ENCODE measurements at places on chromosomes 6 and 20.

DNA sequence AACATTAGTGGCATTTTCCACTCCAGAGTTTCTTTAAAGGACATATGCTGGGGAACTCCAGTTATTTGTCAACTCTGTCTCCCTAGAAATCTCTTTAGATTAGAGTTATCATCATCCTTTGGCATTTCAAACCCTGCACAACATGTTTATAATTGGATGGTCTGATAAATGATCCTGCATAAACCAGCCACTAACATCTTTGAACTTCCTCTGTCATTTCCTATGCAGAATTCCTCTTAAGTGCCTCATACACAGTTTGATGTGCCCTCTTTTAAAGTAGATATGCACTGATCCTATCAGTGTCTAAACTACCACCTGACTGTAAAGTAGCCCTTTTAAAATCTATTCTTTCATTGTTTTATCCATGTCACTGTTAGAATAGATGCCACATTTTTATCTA is 306.3 kb upstream of the IRAK1BP1 start:
- no peak for DNase-seq

- DNase-seq = no peak
These were observed 9.6 kb downstream of the BTNL2 start for GRCh38 chr6:32397252-32397920.

DNA sequence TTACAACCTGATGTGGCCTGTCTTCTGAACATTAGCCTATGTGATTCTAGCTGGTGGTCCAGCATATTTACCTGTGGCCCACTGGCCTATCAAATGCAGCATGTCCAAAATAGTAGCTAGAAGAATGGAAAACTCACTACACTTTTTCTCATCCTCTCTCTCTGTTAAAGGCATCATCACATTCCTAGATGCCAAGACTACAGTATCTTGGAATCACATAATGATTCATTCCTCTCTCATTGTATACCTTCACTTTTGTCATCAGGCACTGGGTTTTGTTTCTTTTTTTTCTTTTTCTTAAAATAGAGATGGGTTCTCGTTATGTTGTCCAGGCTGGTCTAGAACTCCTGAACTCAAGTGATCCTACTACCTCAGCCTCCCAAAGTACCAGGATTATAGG is 45.0 kb downstream of the FAM83B start:
- DNase-seq = no peak

- no peak for DNase-seq
These were observed 67.4 kb downstream of the ECT2L start for GRCh38 chr6:138863321-138863720.

DNA sequence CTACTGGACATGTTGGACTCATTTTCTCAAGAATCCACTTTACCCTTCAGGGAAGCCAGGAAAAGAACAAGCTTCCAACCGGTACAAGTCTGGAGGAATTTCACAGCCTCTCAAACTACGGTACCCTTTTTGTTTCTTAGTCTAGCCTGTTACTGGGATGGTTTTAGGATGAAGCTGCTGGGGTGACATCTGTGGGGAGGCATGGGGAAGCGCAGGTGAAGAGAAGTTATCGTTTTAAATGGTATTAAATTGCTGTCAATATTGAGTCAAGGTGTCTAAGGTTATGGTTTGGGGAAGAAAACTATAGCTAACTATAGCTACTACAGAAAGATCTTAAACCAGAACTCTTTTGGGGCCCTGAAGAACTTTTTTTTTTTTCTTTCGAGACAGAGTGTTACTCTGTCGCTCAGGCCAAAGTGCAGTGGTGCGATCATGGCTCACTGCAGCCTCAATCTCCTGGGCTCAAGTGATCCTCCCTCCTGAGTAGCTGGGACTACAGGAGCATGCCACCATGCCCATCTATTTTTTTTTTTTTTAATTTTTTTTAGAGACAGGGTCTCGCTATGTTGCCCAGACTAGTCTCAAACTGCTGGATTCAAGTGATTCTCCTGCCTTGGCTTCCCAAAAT is 128.7 kb downstream of the RIN2 start:
- DNase-seq = no peak

DNA sequence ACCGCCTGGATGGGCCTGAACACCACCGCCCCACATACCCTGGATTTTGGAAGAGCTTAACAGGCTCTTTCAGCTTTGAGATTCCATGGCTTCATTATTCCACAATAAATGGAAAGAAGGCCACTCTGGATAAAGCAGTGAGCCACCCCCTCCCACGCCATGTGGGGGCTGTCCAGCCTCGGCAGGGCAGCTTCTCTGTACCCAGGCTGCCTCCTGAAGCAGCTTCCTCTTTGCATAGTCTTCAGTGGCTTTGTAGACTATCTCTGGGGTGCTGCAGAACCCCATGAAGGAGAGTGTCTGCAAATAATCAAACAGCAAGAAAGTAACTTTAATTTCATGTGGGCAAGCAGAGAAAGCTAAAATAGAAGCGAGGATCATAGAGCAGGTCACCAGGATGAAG is 96.6 kb upstream of the NXT1 start:
- DNase-seq = no peak

- no peak for DNase-seq
These were observed 12.3 kb upstream of the PRIM2 start for GRCh38 chr6:57305107-57305506.

DNA sequence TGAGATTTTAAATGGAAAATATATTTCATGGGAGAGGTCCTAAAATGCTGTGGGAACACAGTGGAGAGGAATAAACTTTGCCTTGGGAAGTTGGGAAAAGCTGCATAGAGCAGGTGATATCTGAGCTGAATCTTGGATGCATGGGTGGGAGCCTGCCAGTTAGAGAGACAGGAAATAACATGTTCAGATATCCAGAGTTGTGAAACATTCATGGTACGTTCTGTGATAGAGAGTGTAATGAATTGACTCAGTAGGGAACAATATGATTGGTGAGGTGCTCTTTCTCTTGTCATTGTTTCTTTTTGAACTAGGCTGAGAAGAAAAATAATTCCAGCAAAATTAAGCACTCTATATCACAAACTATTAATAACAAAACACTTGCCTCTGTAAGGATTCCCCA is 72.8 kb downstream of the RPS12 start:
- DNase-seq = no peak

DNA sequence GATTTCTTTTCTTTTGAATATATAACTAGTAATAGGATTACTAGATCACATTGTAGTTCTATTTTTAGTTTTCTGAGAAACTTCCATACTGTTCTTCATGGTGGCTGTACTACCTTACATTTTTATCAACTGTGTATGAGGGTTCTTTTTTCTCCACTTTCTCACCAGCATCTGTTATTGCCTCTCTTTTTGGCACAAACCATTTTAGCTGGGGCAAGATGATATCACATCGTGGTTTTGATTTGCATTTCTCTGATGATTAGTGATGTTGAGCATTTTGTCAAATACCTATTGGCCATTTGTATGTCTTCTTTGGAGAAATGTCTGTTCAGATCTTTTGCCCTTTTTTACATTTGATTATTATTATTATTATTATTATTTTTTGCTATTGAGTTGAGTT is 86.1 kb upstream of the TCF21 start:
- DNase-seq = no peak

GRCh38 chr20:50578778-50579165 is 68.6 kb downstream of the PTPN1 start:
- DNase-seq = no peak

DNA sequence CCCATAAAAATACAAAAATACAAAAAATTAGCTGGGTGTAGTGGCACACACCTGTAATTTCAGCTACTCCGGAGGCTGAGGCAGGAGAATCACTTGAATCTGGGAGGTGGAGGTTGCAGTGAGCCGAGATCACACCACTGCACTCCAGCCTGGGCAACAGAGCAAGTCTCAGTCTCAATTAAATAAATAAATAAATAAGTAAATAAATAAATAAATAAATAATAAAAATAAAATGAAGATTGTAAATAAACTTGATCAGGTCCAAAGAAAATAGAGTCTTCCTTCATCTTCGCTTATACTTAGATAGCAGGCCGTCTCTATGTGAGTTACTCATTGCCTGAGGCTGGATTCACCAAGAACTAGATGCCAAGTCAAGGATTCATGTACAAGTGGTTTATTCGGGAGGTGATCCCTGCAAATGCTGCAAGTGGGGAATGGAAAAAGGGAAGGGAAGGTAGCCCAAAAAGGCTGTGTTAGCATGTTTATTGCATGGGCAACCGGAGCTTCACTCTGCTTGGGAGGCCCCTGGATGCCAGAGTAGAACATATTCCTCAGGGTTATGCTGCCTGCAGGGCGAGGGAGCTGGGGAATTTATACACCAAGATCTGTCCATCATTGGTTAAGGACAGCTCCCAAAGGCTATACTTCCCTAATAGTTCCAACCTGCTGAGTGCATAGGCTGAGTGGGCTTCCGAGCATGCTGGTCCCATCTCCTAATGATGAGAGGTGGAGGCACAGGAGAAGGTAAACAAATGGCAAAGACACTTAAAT is 16.3 kb downstream of the PRND start:
- no peak for DNase-seq

All from esophagus squamous epithelium (tissue), 5 donors.